Activated gamma-delta T cell (primary cell): ENCODE measurements at places on chromosomes 6 and 20.

DNA sequence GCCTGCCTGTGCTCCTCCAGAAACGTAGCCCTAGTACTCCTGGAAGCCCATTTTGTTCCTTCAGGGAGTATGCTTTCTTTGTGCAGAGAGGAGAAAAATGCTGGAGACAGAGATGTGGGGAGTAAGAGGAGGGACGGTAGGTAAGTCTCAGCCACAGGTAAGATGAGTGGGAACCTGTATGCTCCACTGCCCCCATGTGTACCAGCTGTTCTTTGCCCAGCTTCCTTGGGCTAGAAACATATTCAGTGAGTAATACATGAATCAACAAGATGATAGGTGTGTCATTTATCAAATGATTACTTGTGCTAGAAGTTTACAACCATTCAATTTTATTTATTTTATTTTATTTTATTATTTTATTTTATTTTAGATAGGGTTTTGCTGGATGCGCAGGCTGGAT is 13.6 kb upstream of the CEP85L start:
- DNase-seq, result no peak

DNA sequence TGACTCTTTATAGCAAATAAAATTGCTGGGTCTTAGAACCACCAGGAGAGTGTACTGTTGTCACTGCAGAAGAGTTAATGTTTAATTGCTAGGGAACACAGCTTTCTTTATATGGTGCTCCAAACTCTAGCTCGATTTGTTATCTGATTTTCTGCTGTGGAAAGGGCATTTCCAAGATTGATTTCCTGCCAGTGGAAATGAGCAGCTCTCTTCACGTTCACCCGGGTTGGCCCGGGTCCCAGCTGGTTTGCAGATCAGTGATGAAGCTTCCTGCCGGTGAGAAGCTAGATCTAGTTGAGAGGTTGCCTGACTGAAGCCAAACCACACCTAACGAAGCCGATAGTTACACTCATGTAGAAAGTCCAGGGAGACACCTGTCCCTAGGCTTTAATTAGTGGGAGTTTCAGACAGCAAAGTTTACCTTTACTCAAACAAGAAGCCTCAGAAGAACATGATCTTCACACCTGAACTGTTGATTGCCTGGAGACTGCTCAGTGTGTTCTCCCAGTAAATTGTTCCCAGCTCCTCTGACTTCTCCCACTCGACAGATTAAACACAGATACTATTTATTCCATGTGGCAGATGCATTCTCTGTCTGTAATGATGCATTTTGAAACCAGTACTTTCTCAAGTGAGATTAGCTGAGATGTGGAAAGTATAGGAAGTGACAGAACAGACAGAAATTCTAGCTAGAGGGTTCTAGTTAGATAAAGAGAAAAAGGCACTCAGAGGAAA is 27.8 kb downstream of the PAQR8 start:
- no peak for DNase-seq

GRCh38 chr6:157343732-157344131 is 20.4 kb upstream of the TMEM242 start:
- no peak for DNase-seq

- no peak for DNase-seq
These were observed 482.2 kb upstream of the RNF217 start for GRCh38 chr6:124479991-124480430.

GRCh38 chr6:154986787-154987235 is 8.3 kb upstream of the TIAM2 start:
- DNase-seq, result no peak

- no peak for DNase-seq
These were observed 63.6 kb downstream of the CARMIL1 start for GRCh38 chr6:25342802-25343201.

DNA sequence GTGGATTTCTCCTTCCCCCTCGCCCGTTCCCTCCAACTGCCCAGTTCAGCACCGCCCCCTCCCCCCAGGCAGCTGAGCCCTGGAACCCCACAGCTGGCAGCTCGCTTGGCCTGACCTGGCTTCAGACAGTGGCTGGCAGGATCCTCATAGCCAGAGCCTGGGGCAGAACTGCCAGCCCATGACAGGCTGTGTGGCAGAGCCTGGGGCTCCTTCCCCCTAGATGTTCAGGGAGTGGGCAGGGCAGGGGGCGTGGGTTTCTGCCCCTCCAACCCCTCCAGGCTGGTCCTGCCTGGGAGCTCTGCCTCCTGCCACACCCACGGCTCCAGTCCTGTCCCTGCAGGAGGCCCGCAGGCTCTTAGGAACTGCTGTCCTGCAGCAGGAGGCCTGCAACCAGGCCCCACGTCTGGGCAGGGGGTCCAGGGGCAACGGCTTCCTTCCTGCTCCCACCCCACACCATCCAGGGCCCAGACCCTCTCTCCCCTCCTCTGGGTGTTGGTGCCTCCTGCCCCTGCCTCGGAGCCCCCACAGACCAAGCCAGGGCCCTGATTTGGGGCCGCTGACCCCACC is 9.6 kb upstream of the KCNQ2 start:
- no peak for DNase-seq

DNA sequence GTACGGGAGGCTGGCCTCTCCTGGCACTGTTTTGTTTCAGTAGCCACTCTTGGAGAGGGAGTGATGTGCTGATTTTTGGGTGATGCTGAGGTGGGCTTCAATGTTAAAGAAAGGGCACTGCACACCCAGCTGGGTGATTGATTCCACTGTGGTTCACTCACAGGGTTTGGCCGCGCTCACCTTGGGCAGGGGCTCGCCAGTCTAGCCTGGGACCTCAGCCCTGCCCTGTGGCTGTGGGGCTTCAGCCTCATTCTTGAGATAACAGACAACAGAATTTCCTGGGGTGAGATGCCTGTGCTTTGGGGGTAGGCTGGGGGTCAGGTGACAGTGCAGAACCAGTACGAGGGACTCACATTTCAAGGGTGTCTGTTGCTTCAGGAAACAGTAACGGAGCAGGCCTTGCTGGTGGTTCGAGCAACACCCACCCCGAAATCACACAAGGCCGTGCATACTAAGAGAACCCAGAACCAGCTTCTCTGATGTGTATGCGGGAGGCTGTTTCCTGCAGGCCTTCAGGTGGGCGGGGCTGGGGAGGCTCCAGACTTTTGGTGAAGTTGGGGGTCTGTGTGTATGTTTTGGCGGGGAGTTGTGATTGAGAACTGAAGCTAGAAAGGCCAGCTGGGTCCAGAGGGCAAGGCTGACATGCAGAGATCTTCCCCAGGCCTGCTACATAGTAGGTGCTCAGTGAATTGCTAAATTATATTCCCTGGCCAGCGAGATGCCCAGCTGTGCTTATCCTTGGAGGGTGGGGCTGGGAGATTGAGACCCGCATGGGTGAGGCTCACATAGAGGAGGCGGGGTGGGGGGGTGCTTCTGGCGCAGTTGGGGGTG is 154.2 kb upstream of the RNF24 start:
- DNase-seq, result no peak

DNA sequence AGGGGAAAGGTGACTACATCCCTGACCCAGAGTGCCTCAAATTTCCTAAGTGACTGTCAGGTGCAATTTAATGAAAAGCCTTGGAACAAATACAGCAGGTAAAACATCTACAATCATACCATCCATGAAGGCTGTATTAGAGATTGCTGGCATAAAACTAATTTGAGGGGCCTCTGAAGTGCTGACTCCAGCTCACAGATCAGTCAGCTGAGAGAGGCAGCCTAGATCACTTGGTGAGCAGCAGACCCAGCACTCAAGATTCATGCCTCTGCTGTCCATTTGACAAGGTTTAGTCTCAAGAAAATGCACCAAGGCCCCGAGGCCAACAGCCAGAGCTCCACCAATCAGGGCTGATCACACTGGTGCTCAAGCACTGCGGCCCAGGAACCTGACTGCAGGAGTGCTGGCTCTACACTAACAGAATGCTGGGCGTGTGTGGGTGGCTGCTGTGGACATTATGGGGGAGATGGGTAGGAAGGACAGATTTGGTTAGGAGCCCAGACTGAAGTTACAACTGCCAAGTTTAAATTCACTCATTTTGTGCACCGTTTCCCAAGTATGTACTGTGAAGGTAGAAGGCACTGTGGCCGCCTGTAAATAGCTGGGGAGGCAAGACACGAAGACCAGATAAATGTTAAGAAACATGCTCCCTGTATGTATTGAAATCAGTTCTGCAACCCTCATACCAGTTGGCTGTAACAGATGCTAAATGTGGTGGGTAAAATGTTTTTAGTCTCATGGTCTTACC is 28.2 kb downstream of the SNX5 start:
- DNase-seq, result no peak

GRCh38 chr20:8656335-8656734 is 412.6 kb upstream of the PLCB4 start:
- DNase-seq, result no peak

- no peak for DNase-seq
These were observed 90.6 kb downstream of the TTLL2 start for GRCh38 chr6:167415441-167415961.

- no peak for DNase-seq
These were observed 66.4 kb upstream of the NEDD9 start for GRCh38 chr6:11298651-11299420.

DNA sequence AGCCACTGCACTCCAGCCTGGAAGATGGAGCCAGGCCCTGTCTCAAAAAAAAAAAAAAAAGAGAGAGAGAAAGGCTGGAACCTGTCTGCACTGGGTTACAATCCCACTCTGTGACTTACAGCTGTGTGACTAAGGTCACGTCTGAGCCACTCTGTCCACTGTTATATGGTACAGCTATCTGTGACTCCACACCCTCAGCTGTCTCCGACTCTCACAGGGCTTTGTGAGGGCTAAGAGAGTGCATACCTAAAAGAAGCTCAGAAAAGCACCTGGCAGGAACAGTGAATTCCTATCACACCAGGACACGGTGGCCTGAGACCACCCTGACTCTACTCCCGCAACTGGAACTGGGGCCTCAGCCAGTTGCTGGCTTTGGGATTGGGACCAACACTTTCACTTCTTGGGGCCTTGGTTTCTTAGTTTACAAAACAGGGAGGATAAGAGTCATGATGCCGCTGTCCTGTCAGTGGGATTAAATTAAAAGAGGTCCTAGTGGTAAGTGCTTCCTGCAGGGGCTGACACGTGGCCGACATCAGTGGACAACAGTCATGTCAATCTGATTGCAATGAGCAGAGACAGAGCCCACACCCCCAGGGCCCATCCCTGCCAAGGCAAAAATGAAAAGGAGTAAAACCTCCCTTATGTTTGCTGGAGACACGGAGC is 5.7 kb upstream of the CD93 start:
- DNase-seq, result no peak

- no peak for DNase-seq
These were observed 10.5 kb downstream of the SYNGAP1 start for GRCh38 chr6:33430334-33430733.

DNA sequence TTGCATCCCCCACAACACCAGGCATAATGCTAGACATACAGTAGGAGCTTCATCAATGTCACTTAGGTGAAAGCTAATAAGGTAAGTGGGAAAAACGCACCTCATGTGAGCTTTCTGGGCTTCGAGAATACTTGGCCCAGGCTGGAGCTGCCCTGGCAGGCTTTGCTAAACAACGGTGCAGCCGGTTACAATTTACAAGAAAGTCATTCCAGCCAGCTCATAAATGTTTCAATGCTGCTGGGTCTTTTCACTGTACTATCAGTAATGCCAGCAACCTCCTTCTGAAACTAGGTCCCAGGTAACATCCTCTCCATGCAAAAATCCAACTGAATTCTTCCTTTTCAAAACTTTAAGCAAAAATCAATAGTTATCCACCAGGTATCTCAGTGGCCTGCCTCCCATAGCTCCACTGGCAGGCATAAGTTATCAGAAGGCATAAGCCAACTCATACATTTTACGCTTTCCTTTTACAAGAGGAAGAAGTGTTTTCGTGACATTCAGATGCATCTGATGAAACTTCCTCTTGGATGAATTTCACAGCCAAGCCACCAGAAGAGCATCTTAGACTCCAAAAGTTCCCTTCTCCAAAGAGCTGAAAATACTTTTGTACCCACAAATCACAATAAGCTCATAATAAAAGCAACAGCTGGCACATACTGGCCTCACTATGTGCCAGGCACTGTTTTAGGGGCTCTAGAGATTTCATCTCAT is 56.3 kb downstream of the RTN4IP1 start:
- no peak for DNase-seq

- DNase-seq, result no peak
These were observed 100.6 kb downstream of the DCDC2 start for GRCh38 chr6:24257282-24257681.

- no peak for DNase-seq
These were observed 93.3 kb downstream of the SMOC2 start for GRCh38 chr6:168534265-168534664.

GRCh38 chr20:21159658-21160380 is 33.9 kb downstream of the KIZ start:
- DNase-seq, result no peak

DNA sequence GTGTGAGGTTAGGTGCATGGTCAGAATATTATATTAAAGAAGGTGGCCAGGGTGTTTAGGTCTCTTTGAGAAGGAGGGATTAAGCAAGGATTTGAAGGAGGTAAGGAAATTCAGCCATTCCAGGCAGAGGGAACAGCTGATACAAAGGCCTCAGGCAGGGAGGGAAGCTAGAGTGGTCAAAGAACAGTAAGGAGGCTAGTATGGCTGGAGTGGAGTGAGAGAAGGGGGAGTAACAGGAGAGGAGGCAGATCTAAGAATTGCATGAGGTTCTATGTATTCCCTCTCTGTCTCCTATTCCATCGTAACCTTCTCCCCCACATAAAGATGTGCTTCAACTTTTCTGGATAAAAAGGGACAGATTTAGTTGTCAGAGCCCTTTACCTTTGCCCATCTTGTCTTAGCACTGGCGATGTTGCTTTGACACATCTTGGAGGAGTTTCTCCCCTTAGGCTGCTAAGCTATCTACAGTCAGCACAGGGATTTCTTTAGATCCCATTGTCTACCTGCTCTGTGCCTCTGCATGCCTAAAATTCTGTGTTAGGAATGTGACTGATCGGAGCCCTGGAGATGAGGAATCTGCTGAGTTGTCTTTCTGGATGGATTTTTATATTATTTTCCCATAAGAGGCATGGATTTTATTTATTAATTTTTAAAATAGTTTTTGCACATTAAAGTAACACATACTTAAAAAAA is 59.9 kb downstream of the KLHL31 start:
- DNase-seq, result no peak

DNA sequence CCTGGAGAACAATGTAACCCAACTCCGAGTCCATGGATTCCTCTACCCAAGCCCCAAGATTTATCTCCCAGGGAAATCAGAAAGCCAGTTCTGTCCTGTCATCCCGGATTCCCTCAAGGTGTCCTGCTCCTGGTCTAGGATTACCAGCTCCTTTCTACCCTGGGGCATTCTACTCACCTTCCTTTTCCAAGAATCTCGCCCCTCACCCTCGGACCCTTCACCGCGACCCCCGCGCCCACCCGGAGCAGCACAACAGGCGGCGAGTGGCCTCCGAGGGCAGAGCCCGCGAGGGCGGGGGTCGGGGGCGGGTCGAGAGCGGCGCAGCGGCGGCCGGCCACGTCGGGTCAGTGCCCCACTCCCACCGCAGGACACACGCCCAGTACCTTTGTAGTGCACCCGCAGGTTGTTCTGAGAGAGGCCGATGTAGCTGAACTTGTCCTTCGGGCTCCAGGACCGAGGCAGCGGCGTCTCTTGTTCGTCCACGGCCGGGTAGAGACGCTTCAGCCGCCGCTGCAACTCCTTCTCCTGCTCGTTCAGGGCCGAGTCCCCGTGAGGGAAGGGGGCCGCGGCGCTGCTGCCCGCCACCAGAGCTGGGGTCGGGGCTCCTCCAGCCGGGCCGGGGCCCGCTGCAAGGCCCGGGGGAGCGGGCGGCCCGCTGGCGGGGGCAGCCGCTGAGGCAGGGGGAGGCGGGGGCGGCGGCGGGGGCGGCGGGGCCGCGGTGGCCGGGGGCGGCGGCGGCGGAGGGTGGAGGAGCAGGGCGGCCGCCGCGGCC is 897 bp downstream of the RANBP9 start:
- no peak for DNase-seq

- DNase-seq, result no peak
These were observed 972.0 kb upstream of the CITED2 start for GRCh38 chr6:140346428-140346827.
